ENCODE measurements at places on chromosomes 5 and 9.

DNA sequence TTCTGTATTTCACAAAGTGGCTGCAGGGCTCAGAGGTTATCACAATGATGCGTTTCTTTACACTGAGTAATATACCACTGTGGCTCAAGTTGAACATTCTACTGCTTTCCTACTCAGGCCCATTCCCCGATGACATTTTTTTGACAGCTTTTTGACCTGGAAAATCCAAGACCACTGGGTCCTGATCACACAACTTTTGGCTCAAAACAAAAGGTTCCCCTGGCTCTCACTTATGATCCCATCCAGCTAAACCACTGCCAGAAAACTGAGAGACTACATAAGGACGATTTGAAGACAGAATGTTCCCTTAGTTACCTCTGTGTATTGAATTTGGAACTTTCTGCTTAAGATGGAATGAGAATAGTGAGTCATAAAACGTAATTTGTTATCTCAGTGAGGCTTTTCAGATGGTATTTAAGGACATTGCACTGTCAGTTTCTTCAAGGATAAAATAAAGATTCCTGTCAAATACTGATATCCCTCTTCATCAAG, 78.0 kb upstream of the FBXL7 start:
- DNase-seq, result no peak

DNA sequence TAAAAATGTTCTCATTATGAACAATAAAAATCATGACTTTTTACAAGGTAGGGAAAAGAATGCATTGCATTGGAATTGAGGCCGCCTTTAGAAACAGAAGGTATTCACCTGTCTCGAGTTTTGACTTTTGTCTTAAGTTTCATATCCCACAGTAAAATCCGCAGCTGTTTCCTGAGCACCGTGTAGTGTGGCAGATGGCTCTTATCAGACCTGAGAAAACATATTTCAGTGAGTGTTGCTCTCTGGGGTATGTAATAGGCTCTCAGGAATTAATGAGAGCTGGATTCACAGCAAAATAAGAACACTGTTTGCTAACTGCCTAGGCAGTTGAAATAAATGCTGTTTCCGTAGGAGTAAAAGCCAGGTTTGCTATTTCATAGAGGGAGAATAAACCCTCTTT, 221.4 kb downstream of the CFAP90 start:
- no peak for DNase-seq

- no peak for DNase-seq
Observed at GRCh38 chr9:7542693-7543092, 256.9 kb downstream of the DMAC1 start.

- DNase-seq, result no peak
Observed at GRCh38 chr9:69317081-69317480, 7.9 kb upstream of the ENTREP1 start.

DNA sequence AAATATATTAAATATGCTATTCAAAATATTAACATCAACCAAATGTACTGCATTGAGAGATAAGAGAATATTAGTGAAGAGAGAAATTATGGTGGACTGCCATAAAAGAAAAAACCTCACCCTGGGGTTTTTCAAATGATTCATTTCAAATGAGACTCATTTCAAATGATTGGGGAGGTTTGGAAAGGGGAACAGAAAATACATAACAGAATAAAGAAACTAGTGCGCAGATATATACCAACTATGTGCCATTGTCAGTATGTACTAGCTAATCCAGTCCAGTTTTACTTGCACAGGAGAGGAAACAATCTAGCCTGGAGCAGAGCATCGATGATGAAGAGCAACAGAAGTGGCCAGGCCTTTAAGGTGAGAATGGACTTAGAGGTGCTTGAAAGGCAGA, 651.6 kb upstream of the RORB start:
- no peak for DNase-seq

- no peak for DNase-seq
Observed at GRCh38 chr9:20419533-20419932, 202.8 kb downstream of the MLLT3 start.

GRCh38 chr5:132947671-132948070, 15.8 kb downstream of the AFF4 start:
- DNase-seq, result no peak

DNA sequence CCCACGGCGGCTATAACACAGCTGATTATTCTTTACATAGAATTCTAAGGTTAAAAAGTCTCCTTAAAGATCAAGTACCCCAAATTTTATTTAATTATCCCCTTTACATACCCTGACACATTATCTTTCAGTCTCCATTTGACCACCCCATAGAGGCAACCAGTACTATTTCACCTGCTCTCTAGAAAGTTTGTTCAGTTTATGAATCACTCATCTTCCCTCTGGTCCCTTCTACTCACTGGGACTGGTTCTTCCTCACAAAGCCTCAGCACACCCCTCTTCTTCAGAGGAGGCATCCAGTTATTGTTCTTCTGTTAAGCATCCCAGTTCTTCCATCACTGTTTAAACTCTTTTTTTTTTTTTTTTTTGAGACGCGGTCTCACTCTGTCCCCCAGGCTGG, 42.8 kb downstream of the PPP1R2B start:
- DNase-seq, result no peak

DNA sequence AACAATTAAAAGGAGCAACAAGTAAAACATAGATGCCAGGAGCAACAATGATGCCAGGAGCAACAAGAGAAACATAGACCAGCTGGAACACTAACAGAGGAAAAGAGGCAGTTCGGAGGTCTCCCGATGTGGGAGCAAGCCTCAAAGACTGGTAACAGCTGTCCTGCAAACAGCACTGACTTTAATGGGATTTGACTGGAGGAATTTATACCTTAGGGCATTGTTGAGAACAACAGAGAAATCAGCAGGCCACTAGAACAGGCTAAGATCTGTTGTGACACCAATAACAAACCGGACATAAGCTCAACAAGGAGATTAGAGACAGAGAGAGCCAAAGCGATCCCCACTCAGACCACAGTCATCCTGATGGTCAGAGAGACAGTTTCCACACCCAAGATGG, 11.8 kb upstream of the SYK start:
- no peak for DNase-seq

GRCh38 chr9:80873861-80874260, 815.5 kb downstream of the TLE1 start:
- no peak for DNase-seq

- DNase-seq, result no peak
Observed at GRCh38 chr9:9746826-9747225, 866.0 kb downstream of the PTPRD start.

DNA sequence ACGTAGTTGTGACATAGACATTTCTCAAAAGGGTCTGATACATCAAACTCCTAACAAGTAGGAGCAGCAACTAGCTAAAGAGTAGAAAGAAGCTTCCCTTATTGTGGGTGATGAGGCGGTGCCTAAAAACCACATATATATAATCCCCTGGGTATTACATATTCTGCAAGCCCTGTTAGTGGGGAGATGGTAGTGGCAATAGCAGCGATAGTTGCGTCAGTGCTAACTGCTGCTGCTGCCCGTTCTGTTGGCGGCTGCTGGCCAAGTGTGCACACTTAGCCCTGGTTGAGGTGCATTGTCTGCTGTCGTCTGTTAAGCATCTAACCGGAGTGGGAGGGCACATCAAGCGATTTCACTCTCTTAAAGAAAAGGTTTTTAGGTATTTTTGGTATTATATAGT, 35.8 kb downstream of the VLDLR start:
- DNase-seq, result no peak

DNA sequence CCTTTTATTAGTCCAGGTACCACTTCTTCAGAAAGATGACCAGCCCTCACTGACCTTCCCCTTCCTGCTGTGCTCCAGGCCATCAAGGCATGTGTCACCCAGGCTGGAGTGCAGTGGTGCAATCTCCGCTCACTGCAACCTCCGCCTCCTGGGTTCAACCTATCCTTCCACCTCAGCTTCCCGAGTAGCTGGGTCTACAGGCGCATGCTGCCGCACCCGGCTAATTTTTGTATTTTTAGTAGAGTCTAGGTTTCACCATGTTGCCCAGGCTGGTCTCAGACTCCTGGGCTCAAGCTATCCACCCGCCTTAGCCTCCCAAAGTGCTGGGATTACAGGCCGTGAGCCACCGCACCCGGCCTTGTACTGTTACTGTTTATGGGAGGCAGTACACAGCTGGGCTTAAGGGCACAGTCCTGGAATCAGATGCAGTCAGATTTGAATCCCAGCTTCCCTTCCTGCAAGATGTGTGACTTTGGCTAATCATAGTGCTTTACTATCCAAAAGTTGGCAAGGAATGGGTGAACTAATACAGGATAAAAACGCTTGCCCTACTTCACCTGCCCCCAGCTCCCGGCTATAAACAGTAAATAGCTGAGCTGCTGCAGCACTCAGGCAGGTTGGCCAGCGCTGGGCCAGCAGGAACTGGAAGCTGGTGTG, 483 bp upstream of the EIF4EBP3 start:
- no peak for DNase-seq

DNA sequence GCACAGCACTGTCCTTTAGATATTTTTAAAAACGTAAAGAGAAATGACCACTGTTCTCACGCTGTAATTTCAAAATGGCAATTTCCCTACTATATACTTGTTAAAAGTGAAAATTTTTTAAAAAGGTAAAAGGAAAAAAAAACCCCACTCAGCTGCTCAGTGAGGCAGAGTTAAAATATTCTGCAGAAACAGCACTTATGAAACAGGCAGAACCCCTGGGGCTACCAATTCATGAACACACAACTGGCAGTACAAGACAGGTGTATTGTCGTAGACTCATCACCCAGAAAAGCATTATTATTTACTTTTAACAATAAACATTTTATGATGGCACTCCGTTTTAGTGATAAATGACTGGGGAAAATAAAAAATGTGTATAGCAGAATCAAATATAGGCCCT, 1.5 kb upstream of the RASGRF2 start:
- no peak for DNase-seq

DNA sequence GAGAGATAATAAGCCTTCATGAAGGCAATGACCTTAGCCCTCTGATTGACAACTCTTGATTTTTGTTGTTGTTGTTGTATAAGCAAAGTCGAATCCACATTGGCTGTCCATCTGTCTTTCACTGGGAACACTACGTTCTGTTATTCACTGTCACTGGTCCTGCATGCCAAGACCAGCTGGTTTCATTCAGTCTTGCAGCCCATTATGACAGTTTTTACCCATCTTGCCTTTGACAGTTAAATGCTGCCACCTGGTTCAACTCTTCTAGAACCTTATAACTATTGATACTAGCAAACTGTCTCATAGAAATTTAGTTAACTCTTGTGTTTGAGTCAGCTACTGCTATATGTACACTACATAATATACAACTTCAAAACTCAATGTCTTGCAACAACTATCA, 382.3 kb upstream of the CDH10 start:
- DNase-seq, result no peak

DNA sequence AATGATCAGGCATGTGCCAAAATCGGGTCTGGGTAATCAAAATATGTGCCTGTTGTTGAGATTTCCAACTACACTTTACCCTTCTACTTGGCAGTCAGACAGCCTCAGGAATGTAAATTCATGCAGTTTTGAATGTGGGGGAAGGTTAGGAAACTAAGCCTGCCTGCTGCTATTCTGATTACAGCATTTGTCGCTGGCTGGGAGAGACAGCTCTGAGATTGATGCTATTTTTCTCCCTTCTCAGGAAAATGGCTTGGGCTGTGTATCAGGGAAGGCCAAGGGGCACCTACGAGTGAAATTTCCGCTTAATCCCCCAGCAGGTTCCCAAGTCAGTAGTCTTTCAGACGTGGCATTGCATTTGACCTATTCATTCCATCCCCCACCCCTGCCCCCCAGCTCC, 3.6 kb upstream of the RGS7BP start:
- no peak for DNase-seq

DNA sequence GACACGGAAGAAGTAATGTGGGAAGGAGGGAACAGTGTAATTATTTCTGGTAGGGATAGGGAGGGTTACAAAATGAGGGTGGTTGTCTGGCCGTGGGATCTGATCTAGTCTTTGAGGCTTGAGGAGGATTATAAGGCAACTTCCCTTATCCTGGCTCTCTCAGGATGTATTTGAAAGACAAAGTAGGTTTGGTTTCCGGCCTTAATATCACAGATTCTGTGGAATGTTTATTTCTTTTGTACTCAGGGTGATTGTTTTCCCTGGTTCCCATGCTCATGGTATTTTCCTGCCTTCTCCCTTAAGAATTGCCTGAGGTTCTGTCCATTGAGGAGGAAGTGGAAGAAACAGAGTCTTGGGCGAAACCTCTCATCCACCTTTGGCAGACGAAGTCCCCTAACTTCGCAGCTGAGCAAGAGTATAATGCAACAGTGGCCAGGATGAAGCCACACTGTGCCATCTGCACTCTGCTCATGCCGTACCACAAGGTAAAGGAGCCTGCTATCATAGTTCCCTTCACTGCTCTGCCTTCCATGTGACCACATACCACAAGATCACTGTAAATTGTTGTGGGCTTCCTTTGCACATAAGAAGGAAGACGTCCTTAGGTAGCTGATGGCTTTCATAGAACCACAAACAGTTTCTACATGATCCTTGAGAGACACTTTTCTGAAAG, 253.8 kb downstream of the KDM4C start:
- DNase-seq, result no peak

DNA sequence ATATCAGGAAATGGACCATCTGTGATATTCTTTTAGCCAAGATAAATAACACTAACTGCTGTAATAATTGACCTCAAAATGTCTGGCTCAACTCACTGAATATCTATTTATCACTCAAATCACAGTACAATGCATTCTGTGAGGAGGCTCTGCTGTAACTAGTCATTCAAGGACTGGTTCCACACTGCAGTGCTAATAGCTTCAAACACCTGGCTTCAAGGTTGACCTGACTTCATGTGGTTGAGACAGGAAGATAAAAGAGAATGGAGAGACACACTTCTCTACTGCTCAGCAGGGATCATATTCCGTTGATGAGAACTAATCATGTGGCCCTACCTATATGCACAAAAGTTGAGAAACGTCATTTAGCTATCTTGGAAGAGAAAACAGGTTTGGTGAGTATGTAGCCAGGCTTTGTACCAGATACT, 3.4 kb upstream of the RHOBTB3 start:
- no peak for DNase-seq

- no peak for DNase-seq
Observed at GRCh38 chr5:93782978-93783377, 41.6 kb upstream of the POU5F2 start.

GRCh38 chr5:10912435-10912834, 151.4 kb upstream of the DAP start:
- DNase-seq, result no peak

- no peak for DNase-seq
Observed at GRCh38 chr5:172402531-172403188, 51.7 kb downstream of the SH3PXD2B start.

- no peak for DNase-seq
Observed at GRCh38 chr9:112744177-112744576, 6.4 kb upstream of the SNX30 start.

DNA sequence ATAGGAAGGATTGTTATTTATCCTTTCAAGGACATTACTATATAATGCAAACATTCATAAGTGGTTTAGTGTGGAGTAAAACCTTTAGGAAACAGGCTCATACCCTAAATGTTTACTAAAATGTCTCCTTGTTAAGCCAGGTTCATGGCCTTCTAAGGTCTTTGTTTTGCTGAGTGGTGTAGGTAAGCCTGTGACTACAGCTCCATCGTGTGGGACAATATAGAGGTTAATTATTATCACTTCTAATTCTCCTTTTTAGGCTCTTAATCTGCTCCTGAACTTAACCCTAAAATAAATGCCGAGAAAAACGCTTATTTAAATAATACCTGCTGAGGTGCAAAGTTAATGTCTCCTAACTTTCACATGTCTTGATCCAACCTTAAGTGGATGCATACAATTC, 43.8 kb downstream of the SPINK5 start:
- no peak for DNase-seq

All from stimulated activated CD4-positive, alpha-beta T cell treated with anti-CD3 and anti-CD28 coated beads, Interleukin-4, amount 100 ng/mL, for 48 hours (primary cell).